ENCODE measurements at places on chromosomes 2 and 18.

DNA sequence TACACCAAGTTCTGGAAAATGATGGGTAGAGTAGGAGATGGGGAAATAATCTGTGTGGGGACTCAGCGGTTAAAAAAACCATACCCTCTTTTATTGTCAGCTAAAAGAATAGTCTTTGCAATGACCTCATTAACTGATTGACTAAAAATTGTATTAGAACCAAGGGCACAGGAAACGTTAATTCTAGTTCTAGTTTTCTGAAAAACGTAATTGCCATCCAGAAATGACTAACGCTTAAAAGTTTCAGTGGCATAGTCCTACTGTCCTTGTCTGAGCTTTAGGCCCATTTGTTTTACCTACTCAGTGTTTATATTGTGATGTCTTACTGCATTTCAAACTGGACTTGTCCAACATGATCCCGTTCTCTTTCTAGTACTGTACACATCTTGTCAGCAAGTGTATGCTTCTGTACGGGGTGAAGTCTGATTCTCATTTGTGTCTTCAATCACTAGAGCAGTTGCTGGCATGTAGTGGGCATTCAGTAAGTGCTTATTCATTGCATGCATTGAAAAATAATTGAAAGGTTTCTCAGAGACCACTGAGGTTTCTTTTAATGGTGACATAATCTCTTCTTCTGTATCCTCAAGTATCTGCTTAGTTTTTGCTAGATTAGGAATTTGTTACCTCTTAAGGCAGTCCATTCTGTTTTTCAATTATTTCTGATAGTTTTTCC lies 81.5 kb downstream of the ZNF407 start:
- no peak for DNase-seq

DNA sequence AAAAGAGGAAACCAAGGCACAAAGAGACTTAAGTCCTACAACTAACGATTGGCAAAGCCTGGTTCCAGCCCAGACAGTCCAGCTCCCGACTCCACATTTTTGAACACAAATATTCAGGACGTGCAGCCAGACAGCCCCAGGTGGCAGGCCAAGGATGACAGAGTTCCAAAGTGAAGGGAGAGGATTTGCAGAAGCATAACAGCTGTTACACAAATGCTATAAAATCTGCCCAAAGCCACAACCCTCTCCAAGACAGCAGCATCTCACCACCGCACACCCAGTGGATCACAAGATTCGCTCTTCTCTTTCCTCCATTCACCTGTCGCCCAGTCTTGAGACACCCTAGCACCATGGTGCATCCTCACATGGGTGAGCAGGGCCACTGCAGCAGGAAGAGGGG lies 227.1 kb upstream of the ID2 start:
- no peak for DNase-seq

- DNase-seq = no peak
These were observed 381.0 kb downstream of the RIT2 start for GRCh38 chr18:42734520-42734919.

DNA sequence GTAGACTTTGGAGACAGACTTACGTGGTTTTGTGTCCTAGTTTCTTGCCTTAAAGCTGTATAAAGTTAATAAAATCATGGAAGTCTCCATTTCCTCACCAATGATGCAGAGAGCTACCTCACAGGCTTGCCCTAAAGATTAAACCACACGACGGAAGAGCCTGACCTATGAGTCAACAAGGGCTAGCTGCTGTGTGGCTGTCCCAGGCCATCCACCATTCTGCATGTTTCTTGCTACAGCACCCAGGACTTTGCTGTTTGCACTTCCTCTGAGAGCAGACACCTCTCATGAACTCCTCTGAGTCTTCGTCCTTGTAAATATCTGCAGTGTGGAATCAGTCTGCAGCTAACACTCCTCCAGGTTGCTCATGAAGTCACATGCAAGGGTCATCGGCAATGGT lies 160.0 kb upstream of the TRIB2 start:
- no peak for DNase-seq

DNA sequence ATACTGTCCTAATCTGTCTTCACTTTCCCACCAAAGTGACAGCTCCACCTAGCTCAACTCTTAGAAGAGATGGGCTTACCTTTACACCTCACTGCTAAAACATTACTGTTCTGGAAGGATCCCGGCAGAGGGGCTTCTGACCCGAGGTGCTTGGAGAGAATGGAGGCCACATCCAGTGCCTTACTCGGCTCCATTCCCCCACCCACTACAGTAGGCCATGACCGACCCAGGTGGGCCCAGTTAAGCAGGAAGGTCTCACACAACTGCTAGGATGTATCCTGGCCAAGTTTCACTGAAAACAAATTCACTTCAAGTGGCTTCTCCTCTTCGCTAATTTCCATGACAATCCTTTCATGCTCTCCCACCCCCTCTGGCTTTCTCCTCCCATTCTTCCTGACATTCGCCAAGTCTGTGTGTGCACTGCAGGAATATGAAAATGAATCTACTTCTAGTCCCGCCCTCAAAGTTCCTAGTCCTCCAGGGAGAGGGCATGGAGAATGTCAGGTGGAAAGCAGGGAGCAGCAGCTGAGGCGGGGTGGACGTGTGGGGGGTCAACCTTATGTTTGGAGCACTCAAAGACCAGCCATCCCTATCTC lies 11.8 kb downstream of the WIPF1 start:
- DNase-seq = no peak

- DNase-seq = no peak
These were observed 68.7 kb downstream of the COL4A4 start for GRCh38 chr2:227095346-227095745.

- DNase-seq = no peak
These were observed 10.2 kb upstream of the ARHGAP28 start for GRCh38 chr18:6719098-6719846.

DNA sequence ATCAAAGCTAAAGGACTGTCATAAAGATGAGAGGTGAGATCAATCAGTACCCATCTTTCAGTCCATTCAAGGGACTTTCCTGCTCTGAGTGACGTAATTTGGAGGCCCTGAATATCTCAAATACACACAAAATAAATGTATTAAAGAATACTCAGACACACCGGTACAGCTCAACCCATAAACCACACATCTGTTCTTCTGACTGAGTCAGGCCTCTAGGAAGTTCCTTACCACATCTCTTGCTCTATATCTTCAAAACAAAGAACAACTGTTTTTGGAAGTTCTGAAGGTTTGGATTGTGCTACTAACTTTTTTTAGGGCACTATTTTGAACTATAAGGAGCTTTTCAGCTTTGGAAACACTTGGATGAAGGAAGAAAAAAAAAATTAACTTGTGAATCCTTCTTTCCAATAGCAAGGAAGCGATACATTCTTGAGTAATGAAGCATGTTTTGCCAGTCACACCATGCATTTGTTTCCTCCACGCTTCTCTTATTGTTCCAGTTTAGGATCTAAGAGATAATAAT lies 866.5 kb upstream of the VRK2 start:
- DNase-seq = no peak

DNA sequence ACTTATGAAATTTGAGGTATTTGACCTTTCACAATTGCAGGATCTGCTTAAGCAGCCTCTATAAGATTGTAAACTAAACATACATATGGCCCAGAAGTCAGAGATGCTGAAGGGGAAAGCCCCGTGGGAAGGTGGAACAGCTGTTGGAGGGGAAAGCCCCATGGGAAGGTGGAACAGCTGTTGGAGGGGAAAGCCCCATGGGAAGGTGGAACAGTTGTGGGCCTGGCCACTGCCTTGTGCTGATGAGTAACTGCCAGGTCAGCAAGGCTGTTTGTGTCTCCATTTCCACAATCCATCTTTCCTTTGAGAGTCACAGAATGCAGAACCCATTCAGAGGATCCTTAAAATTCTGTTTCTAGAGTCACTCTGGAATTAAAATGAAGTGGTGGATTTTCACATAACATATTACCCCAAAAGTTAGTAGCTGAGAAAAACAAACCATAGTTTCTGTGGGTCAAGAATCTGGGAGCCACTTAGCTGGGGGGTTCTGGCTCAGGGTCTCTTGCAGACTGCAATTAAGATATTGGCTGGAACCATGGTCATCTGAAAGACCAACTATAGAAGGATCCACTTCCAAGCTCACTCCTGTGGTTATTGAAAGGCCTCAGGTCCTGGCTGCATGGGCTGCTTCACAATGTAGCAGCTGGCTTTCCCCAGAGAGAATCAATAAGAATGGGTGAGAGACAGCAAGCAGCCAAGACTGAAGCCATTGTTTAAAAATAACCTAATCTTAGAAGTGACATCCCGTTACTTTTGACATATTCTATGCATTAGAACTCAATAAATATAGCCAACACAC lies 86.6 kb upstream of the CAVIN2 start:
- DNase-seq = no peak

GRCh38 chr2:41775366-41776025 lies 272.3 kb upstream of the PKDCC start:
- peak; percentile 58 for DNase-seq

DNA sequence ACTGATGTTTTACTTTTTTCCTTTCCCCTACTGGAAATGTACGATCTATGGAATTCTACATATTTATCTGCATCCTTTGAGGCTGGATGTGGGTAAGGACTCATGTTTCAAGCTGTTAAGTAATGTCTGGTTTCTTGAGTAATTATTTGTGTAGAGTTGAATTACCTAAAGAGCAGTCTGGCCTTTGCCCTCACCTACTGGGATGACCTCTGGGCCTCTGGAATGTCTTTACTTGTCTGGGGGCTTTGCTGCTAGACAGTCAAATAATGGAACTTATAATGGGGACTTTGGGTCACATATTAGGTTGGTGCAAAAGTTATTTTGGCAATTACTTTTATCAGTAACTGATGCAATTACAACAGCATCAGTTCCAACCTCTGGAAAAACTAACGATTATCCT lies 244.7 kb downstream of the CCDC178 start:
- DNase-seq = no peak

- DNase-seq = no peak
These were observed 95.3 kb upstream of the TGFA start for GRCh38 chr2:70648961-70649360.

GRCh38 chr2:1639086-1639858 lies 105.0 kb downstream of the PXDN start:
- DNase-seq = no peak

DNA sequence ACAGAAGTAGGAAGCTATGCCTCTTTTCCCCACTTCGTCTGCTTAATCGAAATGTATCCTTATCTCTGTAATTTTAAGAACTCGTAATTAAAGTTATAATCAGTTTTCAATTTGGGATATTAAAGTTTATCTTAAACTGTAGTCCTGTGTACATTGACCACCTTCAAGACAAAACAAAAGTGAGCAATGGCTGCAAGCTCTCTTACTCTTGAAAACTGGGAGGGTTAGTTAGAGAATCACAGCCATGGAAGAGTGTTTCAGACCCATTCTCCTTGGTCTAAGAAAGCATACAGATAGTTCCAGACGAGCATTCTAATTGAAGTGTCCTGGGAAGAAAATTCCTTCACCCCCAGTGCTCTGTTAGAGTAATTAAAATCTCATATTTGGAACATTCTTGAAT lies 2.0 kb downstream of the KCMF1 start:
- DNase-seq = no peak

DNA sequence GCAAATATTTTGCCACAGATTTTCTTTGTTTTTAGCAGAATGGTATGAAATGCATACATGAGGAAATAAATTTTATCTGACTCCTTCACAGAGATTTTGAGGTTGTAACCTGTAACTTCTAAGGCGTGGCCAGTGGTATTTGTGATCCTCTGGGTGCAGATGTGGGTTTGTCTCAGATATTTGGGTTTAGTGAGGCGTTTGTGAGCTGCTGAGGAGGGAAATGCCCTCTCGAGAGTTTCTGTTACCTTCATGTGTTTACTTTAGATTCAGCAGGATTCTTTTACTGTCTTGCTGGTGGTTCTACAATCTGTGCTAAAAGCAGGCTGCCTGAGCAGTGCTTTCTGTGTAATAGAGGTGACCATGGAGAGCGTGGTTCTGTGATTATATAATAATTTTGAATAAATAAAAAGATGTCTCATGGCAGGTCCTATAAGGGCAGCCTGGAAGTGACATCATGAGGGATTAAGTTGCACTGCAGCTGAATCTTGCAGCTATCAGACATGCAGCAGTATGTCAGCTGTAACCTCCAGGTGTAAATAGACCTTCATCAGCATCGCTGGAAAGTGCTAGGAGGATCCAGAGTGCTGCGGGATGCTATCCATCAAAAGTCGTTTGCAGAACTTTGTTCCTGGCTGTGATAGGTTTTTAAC lies 34.1 kb downstream of the TANC1 start:
- no peak for DNase-seq

DNA sequence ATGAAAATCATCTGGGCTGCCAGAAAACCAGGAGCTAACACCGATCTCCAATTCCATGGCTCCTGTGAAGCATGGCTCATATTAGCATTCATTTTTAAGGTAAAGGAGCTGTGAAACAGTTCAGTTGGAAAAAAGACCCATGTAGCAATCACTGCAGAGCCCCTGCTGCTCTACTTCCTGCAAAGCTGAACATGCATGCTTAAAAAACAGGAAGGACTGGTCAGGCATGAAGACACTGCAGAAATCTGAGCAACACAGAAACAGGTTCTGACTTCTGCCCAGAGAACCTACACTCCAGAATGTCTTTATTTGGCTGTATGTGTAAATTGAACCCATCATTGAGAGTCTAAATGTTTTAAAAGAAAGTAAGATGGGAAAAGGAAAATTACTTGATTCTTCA lies 950.6 kb downstream of the DCDC2C start:
- DNase-seq = no peak

DNA sequence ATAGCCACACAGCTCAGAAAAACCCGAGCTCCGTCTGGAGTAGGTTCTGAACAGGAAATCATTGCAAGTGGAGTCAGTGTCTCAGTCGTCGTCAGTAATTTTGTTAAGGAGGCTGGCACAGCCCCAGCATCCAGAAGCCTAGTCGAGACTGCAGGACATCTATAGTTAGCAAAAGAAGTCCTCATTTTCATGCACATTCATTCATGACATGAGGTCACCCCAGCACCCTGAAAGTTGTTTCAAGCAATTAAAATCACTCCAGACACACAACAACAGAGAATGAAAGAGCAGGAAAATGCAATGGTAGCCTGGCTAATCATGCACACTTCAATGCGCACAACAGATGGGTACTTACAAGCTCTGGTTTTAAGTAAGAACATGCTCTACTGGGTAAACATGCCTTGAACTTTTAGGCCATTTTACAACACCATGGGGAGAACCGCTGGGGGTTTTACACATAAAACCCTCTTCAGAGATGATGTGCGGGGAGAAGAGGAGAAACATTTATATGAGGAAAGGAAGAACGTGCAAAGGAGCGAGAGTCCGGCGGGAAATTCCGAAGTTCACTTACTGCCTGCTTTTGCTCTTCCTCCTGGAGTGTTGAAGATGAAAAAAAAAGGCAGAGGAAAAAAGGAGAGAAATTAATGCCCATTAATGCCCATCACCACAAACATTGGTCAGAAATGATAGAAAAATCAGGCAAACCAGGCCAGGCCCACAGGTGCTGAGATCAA lies 77.4 kb upstream of the DNMT3A start:
- DNase-seq = no peak

- DNase-seq = no peak
These were observed 560.0 kb upstream of the CDH2 start for GRCh38 chr18:28736951-28737350.

- no peak for DNase-seq
These were observed 116.0 kb upstream of the PELI1 start for GRCh38 chr2:64260093-64260803.
